ENCODE measurements at places on chromosomes 5 and 9. TPM values are rescaled to one million over a fixed set of nuclear protein-coding genes. Genes with fewer than 3 reads are reported as not detected.

The ZDHHC11 gene
- total RNA-seq: 7.0 TPM

GRCh38 chr5:178772351-178772750 lies 41.9 kb upstream of the ZNF354A start:
- no peak for DNase-seq

The GABRG2 gene
- not detected for total RNA-seq

DNA sequence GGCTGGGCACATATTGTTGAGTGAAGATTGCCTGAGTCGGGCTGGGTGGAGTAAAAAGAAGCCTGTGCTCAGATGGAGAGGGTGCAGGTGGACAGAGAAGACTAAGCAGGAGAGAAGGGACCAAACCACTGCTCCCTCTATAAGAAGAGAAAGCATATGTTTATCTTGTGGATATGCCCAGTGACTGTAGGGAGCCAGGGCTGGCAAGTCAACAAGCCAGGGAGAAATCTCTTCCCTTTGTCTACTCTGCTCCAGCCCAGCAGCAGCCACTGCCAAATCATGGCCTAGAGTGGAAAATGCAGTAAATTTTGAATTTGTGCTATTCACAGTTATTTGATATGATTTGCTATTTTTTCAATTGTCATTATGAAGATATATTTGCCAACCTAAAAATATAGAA lies 33.2 kb upstream of the TRIM36 start:
- DNase-seq: no peak

DNA sequence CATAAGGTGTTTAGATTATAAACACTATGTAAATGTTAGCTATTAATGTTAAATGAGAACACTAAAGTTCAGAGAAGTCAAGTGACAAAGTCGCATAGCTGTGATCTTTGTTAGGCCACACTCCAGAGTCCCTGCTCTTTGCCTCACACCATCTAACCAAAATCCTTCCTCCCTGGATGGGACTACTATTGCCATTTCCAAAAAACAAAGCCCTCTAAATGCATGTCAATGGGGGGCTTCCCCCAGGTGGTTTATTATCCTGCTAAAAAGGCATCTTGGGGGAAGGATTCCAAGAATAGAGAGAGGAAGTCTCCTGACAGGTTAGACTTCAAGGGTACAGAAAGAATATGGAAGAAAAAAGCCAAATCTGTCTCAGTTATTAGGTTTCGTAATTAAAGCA lies 10.4 kb downstream of the NR6A1 start:
- no peak for DNase-seq

The TMC1 gene
- total RNA-seq: 1.5 TPM

GRCh38 chr5:97267767-97268166 lies 84.7 kb upstream of the RIOK2 start:
- no peak for DNase-seq

The SH3GL2 gene
- total RNA-seq: 0.19 TPM

- no peak for DNase-seq
Observed at GRCh38 chr5:9523090-9523823, 22.6 kb downstream of the SEMA5A start.

The ITGA1 gene
- total RNA-seq: 88.9 TPM

DNA sequence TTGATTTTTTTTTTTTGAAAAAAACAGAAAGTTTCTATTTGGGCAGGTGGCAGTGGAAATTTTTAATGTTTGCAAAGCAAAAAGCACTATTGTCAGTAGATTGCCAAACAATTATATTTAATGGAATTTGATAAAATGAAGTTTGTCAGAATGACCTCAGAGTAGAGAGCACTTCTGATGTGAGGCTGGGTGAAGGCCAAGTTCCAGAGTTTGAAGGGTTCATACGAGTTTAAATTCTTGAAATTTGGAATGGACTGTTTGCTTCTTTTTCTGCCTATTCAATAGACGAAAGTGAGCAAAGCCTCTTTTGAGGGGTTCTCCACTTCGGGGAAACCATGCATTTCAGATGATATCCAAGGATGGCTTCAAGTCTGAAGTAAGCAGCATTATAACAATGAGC lies 7.4 kb downstream of the SHC3 start:
- no peak for DNase-seq

The ANKS6 gene
- 11.0 TPM for total RNA-seq

GRCh38 chr5:158288272-158288657 lies 429.3 kb upstream of the CLINT1 start:
- no peak for DNase-seq

DNA sequence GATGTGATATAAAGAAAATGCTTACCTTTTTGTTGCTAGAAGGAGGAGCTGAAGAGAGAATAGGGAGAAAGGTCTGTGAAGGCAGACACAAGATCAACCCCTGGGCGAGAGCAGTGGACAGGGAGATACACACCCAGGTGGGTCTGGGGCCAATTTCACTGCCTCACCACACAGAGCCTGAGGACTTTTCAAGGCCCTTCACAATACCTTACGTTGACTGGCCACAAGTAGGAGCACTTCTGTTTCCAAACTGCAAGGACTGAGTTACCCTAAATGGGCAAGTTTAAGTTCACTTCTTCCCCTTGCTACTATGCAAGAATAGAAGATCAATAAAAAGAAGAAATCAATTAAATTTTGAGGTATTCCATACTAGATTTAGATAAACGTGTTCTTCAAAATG lies 174.5 kb upstream of the SLC12A2 start:
- DNase-seq: no peak

DNA sequence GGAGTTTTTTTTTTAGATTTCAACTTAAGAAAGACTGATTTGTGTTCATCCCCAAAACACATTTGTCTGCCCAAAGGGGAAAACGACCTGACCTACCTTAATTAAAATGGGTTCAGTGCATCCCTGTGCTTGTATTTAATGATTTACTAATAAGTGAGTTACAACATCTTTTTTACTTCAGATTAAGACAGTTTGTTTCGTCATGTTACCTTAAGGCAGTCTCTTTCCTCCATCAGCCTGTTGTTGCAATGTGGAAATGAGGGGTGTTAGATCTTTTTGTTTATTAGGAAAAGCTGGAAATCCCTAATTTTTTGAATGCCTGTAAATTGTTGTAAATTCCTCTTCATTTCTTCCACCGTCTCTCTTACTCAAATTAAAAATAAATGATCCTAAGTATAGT lies 177.5 kb downstream of the GDNF start:
- no peak for DNase-seq

- DNase-seq: no peak
Observed at GRCh38 chr9:127133739-127134167, 11.3 kb upstream of the ANGPTL2 start.

DNA sequence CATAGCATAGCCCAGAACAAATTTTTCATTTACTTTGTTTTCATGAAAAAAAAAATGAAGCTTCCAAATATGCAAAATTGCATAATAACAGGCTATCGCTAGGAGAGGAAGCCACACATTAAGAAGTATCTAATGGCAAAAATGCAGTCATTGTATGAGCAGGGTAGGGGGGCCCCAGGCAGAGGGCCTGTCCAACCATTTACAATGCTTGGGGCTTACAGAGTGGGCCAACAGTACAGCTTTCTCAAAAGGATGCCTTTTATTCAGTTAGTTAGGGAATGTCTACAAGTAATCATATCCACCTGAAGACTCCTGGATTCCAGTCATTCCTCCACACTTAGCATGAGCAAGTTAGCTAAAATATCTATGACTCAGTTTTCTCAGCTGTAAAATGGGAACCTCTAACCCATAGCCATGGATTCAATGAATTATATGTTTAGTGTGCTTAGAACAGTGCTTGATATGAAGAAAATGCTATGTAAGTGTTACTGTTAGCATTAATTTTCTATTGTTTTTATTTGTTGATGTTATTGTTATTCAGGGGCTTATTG lies 117.7 kb downstream of the GAS1 start:
- DNase-seq: no peak

DNA sequence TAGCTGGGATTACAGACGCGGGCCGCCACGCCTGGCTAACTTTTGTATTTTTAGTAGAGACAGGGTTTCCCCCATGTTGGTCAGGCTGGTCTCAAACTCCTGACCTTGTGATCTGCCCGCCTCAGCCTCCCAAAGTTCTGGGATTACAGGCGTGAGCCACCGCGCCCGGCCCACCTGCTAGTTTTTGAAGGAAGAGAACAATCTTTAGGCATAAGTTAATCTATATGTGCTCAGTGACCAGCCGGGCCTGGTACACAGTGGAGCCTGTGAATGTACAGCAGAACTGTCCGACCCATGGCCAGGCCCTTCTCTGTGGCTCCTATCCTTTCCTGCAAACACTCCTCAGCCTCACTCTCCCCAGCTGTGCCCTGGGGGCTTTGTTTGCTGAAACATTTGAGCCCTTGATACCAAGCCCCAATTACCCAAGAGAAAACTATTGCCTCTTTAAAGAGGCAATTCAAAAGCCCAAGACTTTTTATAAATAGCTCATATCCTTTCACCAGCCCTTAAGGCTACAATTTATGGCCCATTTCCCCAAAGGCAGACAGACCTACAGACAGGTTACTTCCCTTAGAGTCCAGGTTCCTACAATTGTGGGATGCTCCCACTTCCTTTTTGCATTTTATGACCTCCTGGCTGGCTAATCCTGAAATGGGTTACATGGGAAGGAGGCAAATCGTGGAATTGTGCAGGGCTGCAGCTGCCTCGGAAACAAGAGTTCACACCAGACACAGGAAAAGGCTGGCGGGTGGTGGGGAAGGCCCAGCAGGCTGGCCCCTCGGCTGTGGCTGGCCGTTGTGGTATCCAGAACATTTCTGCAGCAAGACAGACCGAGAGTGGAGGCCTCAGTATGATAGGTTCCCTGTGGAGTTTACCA lies 37.5 kb downstream of the SPRY4 start:
- DNase-seq: no peak

DNA sequence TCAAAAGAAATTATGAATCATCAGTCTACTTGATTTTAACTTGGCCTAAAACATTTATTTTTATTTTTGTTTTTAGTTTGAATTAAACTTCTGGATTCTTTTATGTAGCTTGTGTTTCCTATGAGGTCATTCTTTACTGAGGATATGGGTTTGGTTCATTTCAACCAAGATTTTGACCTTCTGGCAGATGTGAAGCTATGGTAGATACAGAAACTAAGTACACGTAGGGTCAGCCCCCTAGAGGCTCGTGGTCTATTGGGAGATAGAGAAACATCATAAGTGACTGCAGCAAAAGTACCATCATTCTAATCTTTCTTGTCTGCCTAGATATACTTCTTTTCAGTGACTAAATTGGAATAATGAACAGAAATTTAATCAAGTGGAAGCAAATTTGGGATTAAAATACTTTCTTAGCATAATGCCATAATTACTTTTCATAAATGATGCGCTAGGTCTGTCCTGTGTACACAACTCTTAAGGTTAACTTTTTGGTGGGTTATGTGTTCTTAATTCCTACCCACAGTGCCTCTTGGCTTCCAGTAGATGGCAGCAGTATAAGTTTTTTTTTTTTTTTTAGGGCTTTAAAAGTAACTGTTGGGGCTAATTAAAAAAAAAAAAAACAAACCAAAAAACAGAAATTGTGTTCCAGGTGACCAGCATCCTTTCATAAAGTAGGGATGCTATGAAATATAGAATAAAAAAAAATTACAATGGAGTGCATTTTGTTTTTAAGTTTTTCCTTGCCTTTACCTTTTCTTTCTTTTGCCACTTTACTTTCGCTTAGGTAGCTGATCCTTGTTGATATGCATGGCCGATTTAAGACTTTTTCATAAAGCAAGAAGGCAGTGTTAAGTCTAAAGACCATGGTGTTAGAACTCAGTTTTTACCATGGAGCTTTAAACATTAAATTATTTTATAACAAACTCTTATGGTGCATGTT lies 49.9 kb downstream of the LRRTM2 start:
- DNase-seq: no peak

GRCh38 chr9:116632990-116633838 lies 53.9 kb upstream of the TRIM32 start:
- DNase-seq: no peak

- DNase-seq: no peak
Observed at GRCh38 chr9:18689921-18690320, 216.0 kb downstream of the ADAMTSL1 start.

- DNase-seq: no peak
Observed at GRCh38 chr5:59123595-59124561, 541.0 kb downstream of the RAB3C start.

DNA sequence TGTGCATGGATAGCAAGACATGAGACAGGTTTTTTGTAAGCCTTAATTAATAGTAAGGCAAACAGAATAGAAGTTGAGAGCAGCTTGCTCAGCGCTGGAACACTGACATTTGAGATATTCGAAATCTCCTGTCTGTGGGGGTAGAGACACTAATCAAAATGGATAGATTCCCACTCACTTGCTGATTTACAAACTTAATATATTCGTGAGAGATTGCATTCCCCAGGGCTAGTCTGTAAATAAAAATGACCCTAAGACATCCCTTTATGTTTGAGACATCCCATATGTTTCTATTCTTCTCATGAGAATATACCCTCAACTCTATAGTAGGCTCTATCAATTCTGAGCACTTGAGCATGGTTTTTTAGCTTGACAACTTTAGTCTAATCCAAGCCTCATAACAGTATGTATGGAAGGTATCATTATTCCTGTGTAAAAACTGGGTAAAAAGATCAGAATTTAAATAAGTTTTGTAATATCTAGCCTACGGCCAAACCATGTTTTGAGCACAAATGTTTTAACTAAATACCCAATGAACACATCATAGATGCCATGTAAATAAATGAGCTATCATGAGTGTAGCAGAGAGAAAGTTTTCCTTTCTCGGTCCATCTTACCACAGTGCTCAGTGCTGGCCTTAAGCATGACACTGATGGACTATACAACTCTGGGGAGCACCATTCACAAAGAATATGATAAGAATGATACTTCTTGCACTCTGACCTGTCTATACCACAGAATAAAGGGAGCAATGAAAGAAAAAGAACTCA lies 609.2 kb downstream of the PSAT1 start:
- no peak for DNase-seq

The NUTM2F gene
- total RNA-seq: not detected

The PCDHA13 gene
- not detected for total RNA-seq

DNA sequence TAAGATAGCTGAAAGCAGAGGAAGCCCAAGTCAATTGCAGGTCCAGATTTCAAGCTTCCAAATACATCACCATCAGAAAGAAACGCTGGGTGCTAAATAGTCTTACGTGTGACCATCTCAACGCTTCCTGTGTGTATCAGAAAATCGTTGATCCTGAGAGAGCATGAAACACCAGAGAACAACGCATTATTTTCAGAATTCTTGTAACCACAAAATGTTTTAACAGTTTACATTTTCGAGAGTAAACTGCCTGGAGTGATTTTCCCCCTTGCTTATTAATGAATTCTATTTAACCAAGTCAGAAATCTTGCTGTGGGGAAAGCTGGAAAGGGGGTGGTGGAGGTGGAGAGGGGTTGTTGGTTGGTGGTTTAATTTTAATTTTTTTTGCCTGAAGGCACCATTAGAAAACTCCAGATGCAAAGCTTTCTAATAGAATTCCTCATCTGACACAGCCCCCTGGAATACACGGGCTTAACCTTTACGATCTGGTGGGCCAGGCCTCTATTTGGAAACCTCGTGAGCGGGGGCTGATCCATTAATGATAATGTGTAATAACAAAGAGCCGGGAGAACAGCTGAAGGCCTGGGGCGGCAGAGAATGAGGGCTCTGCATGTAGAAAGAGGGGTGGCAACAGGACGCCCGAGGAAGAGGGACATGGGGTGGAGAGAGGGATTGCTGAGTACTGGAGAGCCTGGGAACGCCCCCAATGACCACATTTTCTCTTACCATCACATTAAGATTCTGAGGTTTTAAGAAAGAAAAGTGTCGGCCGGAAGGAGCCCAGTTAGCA lies 124.5 kb upstream of the NFIB start:
- DNase-seq: no peak

GRCh38 chr5:151182524-151182900 lies 24.9 kb upstream of the ANXA6 start:
- no peak for DNase-seq

The ALDH1A1 gene
- total RNA-seq: 39.1 TPM
